Large intestine (tissue), 12 donors: ENCODE measurements at places on chromosomes 7 and 10. TPM values are rescaled to one million over a fixed set of nuclear protein-coding genes. Genes with fewer than 3 reads are reported as not detected.

- DNase-seq = no peak
Observed at GRCh38 chr7:138208142-138208570, 131.9 kb downstream of the AKR1D1 start.

- no peak for DNase-seq
Observed at GRCh38 chr7:66246554-66247171, 41.5 kb downstream of the TPST1 start.

DNA sequence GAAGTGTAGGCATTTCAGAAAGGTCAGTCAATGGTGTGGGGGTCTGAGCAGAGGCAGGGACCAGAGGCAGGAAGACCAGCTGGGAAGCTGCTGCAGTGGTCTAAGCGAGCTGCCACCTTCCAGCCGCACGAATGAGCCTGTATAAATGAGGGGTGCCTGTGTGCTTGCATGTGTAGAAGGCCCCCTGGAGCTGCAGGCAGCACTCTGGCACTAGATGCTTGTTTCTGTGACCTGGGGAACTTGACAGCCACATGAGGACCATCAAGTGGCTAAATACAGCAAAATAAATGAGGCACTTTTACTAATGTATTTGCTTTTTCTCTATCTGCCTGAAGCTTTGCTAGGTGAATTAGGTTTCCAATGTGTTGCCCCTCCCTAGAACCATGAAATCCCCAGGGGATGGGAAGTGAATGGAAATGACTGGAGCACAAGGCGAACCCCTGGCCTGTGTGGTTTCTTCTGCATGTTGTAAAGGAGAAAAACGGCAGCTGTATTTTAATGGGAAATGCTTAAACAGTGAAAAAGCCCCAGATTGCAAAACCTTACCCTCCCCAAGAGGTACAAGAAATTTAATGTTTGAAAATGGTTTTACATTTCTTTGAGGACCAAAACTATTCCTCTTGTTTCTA, 57.7 kb downstream of the PYROXD2 start:
- DNase-seq = no peak

DNA sequence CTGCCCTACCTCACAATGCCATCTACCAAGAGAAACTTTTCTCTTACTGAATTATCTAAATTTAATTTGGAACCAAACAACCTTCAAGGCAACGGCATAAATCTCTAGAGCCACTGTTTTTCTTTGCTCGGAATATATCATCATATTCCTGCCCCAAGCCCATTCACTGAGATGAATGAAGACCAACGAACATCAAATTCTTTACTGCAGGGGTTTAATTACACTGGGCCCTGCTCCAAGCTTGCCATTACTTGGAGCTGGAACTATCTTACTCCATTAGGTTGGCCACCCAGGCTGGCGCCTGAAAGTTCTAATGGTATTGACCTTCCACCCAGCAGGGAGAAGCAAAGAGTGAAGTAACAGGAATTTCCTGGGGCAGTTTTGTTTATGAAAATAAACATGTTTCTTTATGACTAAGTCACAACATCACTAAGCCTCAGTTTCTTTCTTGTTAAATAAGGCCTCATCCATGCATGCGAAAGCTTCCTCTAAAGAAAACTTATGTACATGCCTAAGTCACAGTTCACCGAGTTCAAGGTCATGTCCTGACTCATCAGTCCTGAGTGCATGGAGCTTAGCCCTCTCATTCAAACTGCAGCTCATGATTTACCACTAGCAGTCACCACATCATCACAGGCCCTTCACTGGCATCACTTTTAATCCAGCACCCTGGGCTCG, 42.1 kb upstream of the ANAPC16 start:
- no peak for DNase-seq

DNA sequence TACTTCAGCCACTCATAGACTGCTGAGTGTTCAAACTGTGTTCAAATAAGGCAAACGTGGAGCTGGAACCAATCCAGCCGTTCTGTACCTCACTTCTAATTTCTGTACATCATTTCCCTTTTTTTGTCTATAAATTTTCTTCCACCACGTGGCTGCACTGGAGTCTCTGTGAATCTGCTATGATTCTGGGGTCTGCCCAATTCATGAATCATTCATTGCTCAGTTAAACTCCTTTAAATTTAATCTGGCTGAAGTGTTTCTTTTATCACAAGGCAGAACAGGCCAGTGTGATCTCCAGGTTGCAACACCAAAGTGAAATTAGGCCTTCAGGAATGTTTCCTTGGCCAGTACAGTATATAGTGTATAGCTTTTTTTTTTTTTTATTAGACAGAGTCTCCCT, 53.5 kb downstream of the DNAJC12 start:
- no peak for DNase-seq

GRCh38 chr10:26780793-26781601, 79.8 kb downstream of the ABI1 start:
- DNase-seq = no peak

- no peak for DNase-seq
Observed at GRCh38 chr10:71752391-71753090, 20.8 kb downstream of the VSIR start.

GRCh38 chr10:15295537-15296325, 75.4 kb downstream of the FAM171A1 start:
- no peak for DNase-seq

- DNase-seq = peak; percentile 2
Observed at GRCh38 chr10:82982110-82982608, 1107.2 kb downstream of the NRG3 start.

GRCh38 chr10:130746311-130746710, 565.2 kb downstream of the TCERG1L start:
- no peak for DNase-seq

Gene CFAP46
- 0.75 TPM for polyA plus RNA-seq

Gene SLC13A1
- polyA plus RNA-seq = 1.7 TPM

Gene CPEB3
- polyA plus RNA-seq = 4.6 TPM

Gene OR9A2
- not detected for polyA plus RNA-seq
